ENCODE measurements at places on chromosomes 4 and X.
A peak's percentile ranks its signal among the peaks of the same experiment; 100 is the strongest.

DNA sequence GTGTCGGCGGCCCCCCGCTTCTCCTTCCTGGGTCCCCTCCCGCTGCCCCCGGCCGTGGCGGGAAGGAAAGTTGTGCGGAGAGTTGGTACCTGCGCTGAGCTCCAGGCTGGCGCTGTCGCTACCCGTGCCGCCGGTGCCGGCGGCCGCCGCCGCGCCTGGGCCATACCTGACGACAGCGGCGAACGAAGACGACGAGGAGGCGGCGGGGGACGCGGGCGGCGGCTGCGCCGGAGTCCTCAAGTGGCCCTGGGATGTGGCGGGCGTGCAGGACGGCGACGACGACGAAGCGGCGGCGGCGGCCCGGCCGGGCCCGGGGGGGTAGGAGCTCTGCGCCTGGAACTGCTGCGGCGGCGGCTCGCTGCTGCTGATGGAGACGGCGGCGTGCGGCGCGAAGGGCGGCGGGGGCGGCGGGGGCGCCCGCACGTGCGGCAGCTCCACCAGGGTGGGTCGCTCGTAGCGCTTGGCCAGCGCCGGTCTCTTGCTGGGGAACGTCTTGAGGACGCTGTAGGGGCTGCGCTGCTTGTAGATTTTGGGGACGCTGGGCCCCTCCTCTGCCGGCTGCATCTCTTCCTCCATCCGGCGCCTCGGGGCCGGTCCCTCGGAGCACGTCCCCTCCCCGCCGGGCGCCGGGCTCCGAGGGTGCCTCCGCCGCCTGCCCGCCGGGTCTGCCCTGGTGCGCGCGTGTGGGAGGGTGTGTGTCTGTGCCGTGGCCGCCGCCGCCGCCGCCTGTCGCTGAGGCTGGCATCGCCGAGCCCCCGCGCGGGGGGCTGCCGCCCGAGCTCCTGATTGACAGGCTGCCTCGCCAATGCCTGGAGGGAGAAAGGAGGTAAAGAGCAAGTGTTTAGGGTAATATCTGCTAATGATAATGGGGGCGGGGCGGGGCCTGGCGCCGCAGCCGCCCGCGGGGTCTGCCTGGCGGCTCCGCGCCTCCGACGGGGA lies 618 bp downstream of the BEND4 start:
- no peak for DNase-seq

GRCh38 chrX:113512700-113513395 lies 672.2 kb upstream of the AMOT start:
- peak; percentile 15 for DNase-seq

GRCh38 chrX:105117621-105118020 lies 102.9 kb downstream of the TEX13A start:
- DNase-seq, result no peak

- DNase-seq, result no peak
These were observed 34.3 kb downstream of the ATP10D start for GRCh38 chr4:47519239-47519883.

DNA sequence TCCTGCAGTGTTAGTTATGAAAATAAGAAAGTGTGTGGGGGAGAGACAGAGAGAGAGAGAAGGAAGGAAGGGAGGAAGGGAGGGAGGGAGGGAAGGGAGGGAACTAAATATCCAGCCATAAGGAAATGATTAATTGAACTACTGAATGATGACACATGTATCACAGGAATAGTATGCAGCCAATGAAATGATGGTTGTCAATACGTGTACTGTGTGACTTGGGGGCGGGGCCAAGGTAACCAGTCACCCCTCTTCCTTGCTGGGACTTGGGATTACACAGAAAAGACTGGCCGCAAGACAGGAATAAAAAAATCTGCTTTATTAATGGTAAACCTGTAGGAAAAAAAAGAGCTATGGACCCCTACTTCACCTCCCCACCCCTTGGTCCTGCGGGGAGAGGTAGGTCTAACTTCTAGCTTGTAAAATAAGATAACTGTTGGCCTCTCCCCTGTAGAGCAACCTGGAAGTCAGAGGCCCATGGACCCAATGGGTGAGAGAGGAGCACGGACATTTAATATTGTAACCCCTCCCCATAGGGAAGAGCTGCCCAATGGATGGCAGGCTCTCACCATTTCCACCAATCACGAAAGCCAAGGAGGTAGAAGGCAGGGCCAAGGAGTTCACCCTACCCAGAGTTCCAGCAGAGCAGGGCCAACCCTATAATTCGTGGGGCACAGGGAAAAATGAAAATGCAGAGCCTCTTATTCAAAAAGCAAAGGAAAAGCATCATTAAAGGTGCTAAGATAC lies 7.4 kb downstream of the PPP2R2C start:
- DNase-seq, result no peak

DNA sequence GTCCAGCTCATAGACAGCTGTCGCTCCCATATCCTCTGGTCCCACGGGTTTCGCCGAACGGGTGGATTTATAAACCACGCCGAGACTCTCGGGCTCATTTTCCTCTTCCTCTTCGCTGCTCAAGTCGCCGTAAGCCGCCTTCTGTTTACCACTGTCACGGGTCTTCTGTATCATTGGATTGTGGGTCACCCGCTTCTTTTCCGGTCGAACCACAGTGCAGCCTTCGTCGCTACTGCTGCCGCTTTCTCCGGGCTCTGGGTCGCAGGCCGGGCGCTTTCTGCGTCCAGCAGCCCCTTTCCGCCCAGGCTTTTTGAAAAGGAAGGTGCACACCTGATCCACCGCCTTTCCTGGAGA lies 311 bp downstream of the RNF113A start:
- no peak for DNase-seq

DNA sequence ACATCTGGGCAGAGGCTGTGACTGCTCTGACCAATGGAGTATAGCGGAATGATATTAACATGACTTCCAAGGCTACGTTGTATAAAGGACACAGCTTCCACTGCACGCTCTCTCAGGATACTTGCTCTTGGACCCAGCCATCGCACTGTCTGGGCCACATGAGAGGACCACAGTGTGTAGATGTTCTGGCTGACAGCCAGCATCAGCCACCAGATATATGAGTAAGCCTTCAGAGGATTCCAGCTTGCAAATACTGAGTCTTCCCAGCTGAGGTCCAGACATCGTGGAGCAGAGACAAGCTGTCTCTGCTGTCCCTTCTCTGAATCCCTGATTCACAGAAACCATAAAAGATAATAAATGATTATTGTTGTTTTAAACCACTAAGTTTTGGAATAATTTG lies 146.8 kb upstream of the USP9X start:
- no peak for DNase-seq

GRCh38 chrX:11647138-11647537 lies 18.6 kb downstream of the ARHGAP6 start:
- DNase-seq, result no peak

- no peak for DNase-seq
These were observed 128.8 kb downstream of the AMELX start for GRCh38 chrX:11421805-11422524.

DNA sequence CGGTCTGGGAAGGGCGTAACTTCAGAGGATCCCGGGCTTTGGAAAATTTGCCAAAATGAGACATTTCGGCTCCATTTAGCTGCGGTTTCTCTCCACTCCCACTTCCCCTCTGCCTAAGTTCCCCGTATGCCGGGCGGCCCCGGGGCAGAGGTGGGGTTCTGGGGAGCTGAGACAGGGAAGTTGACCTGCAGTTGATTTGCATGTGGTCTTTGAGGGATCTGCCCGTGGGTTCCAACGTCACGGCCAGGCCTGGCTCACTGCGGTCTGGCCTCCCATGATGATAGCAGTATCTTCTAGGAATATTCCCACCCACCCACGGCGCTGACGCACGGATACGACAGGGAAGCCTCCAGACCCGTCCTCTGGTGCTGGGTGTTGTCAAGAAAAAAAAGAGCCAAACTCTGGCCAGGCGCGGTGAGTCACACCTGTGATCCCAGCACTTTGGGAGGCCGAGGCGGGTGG lies 27.3 kb upstream of the CRLF2 start:
- no peak for DNase-seq

DNA sequence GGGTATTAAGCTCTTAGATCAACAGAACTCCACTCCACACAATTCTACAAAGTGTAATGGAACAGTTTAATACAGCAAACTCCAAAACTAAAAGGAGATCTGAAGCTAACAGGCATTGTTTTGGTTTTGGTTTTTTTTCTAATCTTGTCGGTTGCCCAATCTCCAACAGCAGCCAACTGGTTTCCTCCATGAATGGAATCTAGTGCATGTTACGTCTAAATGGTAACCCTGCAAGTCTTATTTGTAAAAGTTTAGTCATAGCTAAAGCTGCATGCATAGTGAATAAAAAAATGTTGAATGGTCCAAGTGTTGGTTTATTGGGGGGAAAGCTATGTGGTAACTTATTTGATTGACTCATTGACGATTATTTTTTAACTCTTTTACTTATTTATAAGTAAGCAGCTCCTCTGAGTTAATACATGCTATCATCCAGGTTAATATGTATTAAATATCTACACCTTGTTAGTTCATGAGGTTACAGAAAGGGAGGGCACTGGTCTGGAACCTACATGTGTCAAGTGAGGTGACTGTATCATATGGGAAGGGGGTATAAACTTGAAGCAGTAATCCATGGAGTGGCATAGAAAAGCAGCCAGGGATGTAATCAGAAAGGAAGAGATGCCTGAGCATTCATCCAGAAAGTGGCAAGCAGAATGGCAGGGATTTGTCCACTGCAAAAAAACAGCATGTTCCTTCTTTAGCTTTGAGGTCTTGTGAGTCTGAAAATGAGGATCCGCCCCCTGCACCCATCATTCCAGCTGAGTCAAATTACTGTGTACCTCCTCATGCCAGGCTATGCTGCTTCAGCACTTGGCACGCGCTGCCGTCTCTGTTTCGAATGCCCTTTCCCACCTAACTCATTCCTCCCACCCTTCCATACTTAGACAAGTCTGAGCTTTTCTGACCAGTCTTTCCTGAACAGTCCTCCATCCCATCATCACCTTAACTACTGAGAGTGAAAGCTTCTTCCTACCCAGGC lies 81.7 kb downstream of the PDGFC start:
- DNase-seq, result peak; percentile 100

GRCh38 chr4:171031338-171031737 lies 781.9 kb upstream of the GALNTL6 start:
- DNase-seq, result no peak

DNA sequence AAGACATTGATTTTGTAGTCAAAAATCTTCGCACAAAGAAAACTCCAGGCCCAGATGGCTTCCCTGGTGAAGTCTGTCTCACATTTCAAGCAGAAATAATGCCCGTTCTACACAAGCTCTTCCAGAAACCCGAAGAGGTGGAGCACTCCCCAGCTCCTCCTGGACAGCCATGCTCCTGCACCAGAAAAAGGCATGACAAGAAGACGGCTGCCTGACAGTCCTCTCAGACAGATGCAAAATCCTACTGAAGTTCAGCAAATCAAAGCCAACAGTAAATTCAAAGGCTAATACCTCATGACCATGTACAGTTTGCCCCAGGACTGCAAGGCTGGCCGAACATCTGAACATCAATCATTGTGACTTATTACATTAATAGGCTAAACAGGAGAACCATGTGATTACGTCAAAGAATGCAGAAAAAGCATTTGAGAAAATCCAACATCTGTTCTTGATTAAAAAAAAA lies 30.8 kb upstream of the MXD4 start:
- no peak for DNase-seq

- DNase-seq, result no peak
These were observed 64.3 kb upstream of the GPR174 start for GRCh38 chrX:79080141-79080540.

- DNase-seq, result no peak
These were observed 41.7 kb downstream of the FGFRL1 start for GRCh38 chr4:1053080-1053661.

DNA sequence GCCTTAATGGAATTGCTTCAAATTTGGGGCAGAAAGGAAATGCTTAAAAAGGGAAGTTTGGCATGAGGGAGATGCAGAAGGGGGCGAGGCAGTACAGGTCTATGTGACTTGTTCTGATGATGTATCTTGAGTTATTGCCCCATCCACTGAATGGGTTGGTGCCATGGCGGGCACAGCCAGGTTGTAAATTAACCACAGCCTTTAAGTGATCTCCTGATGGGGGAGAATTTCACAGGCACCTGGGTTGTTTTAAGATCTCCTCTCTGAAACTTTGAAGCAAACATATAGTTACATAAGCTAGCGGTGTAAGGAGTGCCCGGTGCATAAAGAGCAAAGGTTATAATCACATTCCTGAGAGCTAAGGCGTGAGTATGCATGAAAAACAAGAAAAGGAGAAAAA lies 37.0 kb downstream of the NPY5R start:
- no peak for DNase-seq

DNA sequence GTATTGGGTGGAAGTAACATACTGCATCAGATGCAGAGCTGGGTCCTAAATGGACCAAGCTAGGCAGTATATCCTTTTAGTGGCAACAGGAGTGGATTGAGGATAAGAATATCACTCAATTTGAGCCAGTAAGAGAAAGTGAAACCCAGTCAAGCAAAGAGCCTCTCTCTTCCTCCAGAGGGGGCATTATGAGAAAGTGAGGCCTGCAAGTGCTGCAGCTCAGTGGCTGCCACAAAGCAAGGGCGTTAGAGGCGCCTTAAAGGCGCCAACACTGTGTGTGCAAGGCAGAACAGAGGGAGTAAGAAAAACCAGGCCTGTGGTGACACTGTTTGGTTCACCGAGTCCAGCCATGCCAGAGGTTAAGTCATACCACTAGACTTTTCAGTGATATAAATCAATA lies 17.5 kb downstream of the STX18 start:
- no peak for DNase-seq

- no peak for DNase-seq
These were observed 418.5 kb upstream of the HS3ST1 start for GRCh38 chr4:11847167-11847566.

DNA sequence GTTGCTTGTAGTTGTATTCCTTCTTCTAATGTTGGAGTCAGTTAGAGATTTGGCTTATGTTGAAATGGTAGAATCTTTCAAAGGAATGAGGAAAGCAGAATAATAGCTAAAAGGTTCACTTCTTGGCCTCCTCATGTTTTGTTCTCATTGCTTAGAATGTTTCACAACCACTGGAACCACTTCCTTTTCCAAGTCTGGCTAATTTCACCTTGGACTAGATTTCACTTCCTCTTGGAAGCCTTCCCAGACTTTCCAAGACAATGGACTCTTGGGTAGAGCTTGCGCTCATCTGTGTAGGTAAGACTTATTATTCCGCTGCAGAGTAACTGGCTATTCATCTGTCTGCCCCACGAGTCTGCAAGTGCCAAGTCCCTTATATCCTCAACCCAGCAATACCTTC lies 8.3 kb downstream of the SPATA18 start:
- DNase-seq, result peak; percentile 83

DNA sequence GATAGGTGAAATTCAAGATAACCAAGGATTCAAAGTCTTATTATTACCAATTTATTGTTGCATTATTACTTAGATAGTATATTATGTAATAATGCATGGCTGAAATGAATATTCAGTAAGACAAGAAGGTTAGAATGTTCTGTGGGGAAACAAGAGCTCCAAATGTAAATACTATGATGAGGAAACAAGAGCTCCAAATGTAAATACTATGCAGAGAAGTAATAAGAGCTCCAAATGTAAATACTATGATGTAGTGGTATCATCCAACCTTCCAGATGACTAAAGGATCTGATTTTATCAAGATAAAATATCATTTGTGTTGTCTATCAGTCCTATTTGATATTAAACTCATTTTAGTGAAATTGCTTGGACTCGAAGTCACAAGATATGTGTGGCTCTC lies 82.2 kb upstream of the PCDH18 start:
- no peak for DNase-seq

- DNase-seq, result no peak
These were observed 123.4 kb downstream of the PARM1 start for GRCh38 chr4:75056277-75056676.
